Activated CD4-positive, alpha-beta T cell treated with anti-CD3 and anti-CD28 coated beads, Interleukin-2, amount 50 U/mL, for 24 hours (primary cell): ENCODE measurements at places on chromosomes 12 and 14.
A peak's percentile ranks its signal among the peaks of the same experiment; 100 is the strongest.

- DNase-seq = peak; percentile 80
Observed at GRCh38 chr14:44961554-44962333, at the start of the genes KLHL28 and TOGARAM1. Gene KLHL28, minus strand, starts transcription at chr14:44961947. Its CDS starts 16,019 bp downstream, at chr14:44945928. Gene TOGARAM1, plus strand, starts transcription at chr14:44962190. Its CDS starts 232 bp downstream, at chr14:44962422.

- DNase-seq = no peak
Observed at GRCh38 chr12:120692524-120693033, 5.6 kb downstream of the MLEC start.

DNA sequence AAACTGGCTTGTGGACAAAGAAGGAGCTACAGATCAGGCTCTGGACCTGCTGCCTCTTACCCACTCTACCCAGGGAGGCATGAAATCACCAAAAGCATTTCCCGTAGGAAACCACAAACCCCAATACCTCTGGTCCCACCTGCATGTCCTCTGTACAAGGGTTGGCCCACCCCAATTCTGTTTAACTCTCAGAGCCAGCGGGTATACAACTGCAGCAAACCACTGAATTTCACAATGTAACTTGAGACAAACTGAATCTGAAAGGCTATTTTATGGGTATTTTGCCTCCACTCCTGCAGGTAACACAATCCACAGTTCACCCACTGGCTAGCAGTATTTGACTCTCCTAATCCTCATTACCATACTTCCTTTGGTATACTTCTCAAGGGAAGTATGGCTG, 16.5 kb downstream of the SIX1 start:
- DNase-seq = no peak

GRCh38 chr14:33799705-33800570, 150.9 kb downstream of the EGLN3 start:
- DNase-seq = no peak

GRCh38 chr12:58608711-58609110, 311.6 kb downstream of the LRIG3 start:
- DNase-seq = no peak

DNA sequence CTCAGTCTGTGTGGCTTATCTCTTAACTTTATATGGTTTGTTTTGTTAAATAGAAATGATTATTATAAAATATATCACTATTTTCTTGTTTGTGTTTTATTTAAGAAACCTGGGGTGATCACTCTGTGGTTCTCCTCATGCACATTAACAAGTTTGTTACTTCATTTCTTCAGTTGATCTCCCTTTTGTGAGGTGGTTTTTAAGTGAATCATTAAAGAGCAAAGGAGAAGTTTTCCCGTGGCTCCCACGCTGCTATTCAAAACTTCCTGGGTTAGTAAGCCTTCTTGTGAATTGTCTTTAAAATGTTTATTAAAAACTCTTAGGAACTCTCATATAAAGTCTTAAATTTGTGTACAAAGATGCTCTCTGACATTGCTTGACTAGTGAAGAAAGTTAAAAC, 11.8 kb downstream of the ADIPOR2 start:
- DNase-seq = no peak

GRCh38 chr12:52200086-52200780, 8.4 kb upstream of the KRT80 start:
- DNase-seq = no peak

- no peak for DNase-seq
Observed at GRCh38 chr12:49892732-49893317, 10.9 kb downstream of the FAIM2 start.

- no peak for DNase-seq
Observed at GRCh38 chr14:77843195-77843594, 43.3 kb downstream of the ADCK1 start.

DNA sequence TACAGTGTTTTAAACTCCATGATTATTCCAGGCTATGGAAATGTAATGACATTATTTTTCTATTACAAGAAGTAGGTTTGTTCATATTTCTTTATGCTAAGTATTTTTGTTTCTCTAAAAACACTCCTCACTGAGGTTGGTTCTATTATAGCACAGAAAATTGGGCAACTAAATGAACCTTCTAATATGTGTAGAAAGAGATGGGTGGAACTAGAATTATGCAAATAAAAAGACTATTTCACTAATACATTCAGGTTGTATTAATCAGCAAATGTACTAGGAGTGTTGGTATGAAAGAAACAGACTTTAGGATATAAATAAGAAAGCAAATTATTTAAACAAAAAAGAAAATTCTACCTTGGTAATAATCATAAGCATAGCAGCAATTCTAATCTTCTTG, 4.9 kb downstream of the OR6C2 start:
- no peak for DNase-seq

DNA sequence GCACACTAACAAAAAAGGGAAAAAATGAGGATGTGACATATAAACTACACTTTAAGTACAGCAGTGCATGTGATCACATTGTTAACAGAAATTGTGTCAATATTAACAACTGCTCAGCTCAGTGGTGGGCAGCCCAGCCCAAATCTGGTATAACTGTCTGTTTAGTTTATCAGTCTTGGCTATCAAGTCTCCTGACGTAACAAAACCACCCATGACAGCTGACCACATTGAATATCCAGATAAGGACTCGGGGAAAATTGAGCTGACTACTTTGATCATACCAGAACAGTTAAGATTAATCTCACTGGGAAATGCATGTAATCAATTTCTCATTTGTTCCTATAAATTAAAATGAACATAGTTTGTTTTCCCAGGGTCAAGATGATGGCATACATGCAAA, 396.6 kb downstream of the SNAPC1 start:
- DNase-seq = no peak

DNA sequence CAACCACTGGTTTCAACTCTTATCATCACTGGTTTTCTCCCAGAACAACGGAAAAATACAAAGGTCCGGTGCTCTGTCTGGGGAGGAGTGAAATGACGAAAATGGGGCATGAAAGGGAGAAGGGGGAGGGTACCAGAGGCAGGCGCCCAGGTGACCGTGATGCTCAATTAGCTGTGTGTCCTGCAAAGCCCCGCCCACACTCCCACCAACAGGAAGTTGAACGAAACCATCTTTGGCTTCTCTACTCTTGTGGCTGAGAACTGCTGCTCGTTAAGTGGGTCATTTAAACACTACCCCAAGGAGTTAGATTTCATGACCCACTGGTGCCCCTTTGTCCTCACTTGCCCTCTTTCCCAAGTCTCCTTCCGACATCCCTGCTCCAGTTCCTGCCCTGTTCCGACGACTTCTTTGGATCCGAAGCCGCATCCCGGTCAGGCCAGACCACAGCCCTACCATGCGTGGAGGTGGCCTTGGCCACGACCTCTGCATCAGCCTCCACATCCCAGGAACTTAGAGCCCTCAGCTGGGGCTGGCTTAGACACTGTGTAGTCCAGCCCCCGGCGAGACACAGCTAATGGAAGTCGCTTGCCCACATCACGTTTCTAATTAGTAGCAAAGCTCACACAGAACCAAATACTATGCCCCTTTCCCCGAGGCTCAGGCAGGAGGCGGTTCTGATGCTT, 11.4 kb upstream of the LRTM2 start:
- no peak for DNase-seq

- no peak for DNase-seq
Observed at GRCh38 chr14:92309968-92310530, 12.9 kb upstream of the SLC24A4 start.

GRCh38 chr14:93926873-93927799, at the start of gene FAM181A:
Gene FAM181A, plus strand, starts transcription at chr14:93927344. Its CDS starts 942 bp downstream, at chr14:93928286.
- no peak for DNase-seq

DNA sequence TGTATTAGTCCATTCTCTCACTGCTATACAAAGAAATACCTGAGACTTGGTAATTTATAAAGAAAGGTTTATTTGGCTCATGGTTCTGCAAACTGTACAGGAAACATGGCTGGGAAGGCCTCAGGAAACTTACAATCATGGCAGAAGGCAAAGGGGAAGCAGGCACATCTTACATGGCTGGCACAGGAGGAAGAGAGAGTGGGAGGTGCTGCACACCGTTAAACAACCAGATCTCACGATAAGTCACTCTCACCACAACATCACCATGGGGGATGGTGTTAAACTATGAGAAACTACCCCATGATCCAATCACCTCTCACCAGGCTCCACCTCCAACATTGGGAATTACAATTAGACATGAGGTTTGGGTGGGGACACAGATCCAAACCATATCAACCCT, 191.8 kb upstream of the PLXNC1 start:
- no peak for DNase-seq

- DNase-seq = no peak
Observed at GRCh38 chr14:104341532-104342434, 203.4 kb downstream of the KIF26A start.

DNA sequence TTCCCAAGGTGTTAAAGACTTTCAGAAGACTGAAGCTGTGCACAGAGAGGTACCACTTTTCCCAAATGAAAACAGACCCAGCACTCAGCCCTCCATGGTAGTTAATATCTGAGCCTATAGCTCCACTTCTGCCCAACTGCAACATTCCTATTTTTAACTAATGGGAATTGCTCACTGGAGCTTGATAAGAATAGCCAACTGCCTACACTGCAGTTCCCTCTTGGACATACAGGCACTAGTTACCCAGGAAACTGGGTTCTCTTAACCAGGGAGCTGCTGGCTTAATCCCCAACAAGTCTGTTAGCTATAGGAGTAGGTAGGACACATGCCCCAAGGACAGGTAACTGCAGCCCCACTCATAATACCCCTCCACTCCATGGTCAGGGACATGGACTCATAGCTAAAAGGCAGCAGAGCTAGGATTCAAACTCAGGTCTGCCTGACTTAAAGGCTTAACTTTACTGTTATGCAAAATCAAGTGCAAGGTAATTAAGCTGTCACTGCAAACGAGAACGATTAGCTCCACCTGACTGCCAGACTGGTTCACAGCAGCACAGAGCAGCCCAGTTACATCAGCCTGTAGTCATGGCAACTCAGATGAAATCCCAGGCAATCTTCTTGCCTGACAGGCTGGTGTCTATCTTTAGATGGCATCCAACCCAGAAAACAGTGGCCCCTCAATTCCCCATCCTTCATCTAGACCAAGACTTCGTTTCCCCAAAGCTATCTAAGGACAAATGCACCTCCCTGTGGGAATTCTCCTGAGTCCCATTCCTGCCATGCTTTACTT, 77.1 kb upstream of the ACTN1 start:
- DNase-seq = no peak

- DNase-seq = no peak
Observed at GRCh38 chr12:113244478-113244958, 23.3 kb downstream of the TPCN1 start.

DNA sequence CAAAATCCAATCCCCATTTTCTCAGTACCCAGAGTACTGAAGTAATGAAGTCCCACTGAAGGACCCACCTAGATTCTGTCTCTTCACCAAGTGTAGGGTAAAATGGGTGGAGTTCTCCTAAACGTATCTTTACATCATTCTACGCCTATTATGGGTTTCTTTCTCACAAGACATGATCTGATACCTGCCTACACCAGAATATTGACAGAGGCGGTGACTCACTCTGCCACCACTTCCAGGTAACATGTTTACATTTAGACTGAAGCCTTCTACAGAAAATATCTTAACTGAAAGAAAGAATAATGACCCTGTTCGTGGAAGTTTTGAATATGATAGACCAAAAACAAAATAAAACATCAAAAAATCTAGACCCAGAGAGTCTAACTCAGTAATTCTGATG, 89.8 kb downstream of the BTG1 start:
- DNase-seq = no peak
